ENCODE measurements at places on chromosomes 6 and 20.
A peak's percentile ranks its signal among the peaks of the same experiment; 100 is the strongest.

DNA sequence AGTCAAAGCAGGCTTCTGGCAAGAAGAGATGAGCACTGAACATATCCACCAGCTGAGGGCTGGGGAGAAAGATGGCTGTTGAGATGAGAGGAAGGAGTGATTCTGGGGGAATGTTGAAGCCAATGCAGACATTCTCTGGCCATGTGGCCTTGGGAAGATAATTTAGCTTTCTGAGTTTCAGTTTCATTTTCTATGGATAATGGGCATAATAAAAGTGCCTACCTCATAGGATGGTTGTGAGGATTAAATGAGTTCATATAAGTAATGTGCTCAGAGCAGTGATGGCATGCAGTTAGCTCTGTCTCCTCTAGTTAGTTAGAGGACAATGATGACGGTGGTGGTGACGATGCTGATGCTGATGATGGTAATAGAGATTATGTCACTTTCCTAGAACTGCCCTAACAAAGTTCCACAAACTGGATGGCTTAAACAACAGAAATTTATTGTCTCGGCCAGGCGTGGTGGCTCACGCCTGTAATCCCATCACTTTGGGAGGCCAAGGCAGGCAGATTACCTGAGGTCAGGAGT is 18.5 kb upstream of the KCNK5 start:
- no peak for DNase-seq

- no peak for DNase-seq
Measured at GRCh38 chr20:33532753-33533459, 43.0 kb downstream of the CBFA2T2 start.

- DNase-seq = no peak
Measured at GRCh38 chr6:105250533-105250932, 70.7 kb upstream of the POPDC3 start.

GRCh38 chr6:26306232-26306631 is 58.8 kb upstream of the BTN3A2 start:
- no peak for DNase-seq

DNA sequence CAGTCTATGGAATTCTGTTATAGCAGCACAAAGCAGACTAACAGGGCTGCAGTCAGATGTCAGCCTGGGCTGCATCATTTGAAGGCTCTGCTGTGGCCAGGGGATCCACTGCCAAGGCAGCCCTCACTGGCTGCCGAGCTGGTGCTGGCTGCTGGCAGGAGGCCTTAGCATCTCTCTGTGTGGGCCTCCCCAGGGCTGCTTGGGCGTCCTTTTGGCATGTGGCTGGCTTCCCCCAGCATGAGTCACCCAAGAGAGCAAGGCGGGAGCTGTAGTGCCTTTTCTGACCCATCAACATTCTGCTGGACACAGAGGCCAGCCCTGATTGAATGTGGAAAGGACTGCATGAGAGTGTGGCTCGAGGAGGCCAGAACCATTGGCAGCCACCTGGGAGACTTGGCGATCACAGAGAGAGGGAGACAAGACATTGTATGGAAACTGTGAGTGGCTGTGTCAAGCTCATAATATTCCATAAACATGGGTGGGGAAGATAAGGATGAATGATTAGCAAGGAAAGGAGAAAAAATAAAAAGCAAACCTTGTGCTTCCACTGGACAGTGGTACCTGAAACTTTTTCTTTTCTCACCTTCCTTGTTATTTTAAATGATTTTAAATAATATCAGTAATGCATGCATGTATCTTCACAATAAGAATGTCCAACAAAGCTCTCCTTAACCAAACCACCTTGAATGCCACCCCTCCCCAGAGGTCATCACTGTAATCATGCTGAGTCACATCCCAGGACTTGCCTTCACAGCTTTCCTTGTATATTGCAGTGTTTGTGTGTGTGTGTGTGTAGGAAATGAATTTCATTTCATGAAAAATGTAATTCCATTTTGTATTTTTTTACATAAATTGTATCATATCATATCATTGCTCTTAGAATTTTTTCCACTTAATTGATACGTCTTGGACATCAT is 55.0 kb upstream of the VSX1 start:
- DNase-seq = peak; percentile 37

DNA sequence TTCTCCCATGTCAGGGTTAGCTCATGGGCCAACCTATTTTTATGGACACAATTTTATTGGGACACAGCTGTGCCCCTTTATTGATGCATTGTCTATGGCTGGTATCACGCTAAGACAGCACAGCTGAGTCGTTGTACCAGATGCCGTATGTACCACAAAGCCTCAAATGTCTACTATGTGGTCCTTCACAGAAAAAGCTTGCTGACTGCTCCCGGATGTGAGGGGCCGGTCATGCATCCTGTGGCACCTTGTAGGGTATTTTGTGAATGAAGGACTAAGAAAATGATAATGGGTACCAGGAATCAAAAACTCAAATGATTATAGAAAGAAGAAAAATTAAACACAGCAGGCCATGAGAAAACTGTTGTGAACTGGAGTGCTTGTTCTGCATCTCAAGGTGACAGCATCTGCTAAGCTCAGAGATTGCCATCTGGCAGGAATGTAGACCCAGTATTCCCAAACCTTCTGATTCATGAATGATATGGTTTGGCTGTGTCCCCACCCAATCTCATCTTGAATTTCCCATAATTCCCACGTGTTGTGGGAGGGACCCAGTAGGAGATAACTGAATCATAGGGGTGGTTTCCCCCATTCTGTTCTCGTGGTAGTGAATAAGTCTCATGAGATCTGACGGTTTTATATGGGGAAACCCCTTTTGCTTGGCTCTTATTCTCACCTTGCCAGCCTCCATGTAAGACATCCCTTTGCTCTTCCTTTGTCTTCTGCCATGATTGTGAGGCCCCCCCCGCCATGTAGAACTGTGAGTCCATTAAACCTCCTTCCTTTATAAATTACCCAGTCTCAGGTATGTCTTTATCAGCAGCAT is 248.5 kb downstream of the TSHZ2 start:
- DNase-seq = no peak

DNA sequence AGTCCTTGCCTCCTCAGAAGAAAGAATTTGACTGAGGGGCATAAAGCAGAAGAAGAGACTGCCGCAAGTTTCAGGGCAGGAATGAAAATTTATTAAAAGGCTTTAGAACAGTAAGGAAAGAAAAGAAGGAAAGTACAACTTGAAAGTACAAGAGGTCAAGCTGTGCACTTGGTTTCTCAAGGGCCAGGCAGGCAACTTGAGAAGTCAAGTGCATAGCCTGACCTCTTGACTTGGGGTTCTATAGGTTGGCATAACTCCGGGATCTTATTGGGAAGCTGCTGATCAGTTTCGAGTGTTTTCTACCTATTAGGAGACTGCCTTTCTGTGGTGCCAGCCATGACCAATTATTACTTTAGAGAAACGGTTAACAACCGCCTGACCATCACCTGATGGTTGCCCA is 237.0 kb upstream of the RGS17 start:
- no peak for DNase-seq

- no peak for DNase-seq
Measured at GRCh38 chr6:2264932-2265331, 19.5 kb upstream of the GMDS start.

GRCh38 chr6:122381494-122382265 is 17.8 kb upstream of the HSF2 start:
- DNase-seq = peak; percentile 41

DNA sequence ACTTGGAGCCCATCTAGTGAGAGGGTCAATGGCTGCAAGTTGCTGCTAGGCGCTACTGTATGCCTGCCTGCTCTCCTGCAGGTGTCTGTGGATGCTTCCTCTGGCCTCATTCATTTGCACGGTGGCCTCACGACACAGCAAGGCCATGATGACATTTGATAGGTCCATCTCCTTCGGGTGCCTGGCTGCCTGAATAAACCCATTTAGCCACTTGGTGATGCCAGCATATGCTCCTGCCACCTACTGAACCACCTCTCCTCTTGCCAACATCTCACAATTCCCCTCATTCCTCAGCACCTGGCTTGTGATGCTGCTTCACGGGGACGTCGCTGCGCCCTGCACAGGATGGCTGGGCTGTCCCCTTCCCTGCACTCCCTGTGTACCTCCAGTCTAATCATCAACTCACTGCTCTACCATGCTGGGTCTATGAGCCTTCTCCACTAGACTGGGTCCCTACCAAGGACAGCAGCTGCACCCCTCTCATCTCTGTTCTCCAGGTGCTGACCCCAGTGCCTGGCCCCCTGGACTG is 51.1 kb downstream of the AGPAT4 start:
- DNase-seq = no peak

GRCh38 chr6:33631971-33632557 is 10.9 kb downstream of the ITPR3 start:
- no peak for DNase-seq

DNA sequence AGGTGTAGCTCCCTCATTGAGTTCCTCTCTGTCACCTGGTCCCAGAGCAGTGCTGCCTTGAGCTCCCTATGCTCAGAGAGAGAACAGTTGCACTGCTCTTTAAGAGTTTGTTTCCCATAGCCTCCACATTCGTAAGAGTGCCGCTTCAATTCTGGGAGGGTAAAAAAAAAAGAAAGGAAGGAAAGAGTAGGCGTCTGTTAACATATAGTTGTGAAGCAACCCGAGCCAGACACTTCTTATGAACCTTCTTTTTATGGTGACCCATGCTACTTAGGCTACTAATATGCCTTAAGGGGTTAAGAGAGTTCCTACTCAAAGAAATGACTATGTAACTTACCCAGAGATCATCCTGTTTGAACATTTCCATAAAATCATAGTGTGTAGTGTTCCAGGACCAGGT is 4.3 kb upstream of the ARG1 start:
- no peak for DNase-seq

- no peak for DNase-seq
Measured at GRCh38 chr20:17835240-17835933, 133.2 kb downstream of the SNX5 start.

GRCh38 chr20:47370214-47370613 is 13.7 kb upstream of the ZMYND8 start:
- DNase-seq = no peak

- DNase-seq = no peak
Measured at GRCh38 chr20:47411161-47411560, 54.7 kb upstream of the ZMYND8 start.

GRCh38 chr6:160882791-160883279 is 108.7 kb upstream of the MAP3K4 start:
- DNase-seq = no peak

- no peak for DNase-seq
Measured at GRCh38 chr6:74610352-74610751, 595.5 kb downstream of the COL12A1 start.

- DNase-seq = no peak
Measured at GRCh38 chr6:75158176-75158575, 47.7 kb downstream of the COL12A1 start.

DNA sequence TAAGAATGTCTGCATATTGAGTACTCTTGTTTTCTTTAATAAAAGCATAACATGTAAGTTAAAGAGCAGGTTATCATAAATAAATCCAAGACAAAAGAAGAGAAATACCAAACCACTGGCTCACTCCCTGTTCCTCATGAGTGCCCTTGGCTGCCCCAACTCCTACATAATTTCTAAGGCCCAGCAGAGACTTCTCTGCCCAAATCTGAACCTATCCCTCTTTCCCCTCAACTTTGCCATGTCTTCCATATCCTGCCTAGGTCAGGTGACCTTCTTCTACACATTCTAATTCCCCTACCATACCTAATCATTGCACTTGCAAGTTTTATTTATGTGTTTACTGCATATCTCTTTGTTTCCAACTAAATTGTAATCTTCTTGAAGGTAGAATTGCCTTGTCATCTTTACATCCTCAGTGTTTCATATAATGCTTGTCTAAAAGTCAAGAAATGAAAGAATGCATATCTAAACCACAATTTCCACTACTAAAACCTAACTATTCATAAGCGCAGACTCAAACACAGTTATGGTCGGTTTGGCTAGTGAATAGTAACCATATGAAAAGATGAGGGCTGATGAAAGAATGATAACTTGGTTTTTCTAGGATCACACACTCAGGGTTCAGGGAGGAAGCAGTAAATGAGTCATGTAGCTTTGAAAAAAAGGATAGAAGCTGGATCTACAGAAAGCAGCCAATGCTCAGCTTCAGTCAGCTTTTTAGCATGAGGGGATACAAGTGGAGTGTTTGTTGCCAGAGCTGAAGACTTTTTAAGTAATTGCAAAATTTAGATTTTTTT is 53.3 kb upstream of the EYA4 start:
- no peak for DNase-seq

DNA sequence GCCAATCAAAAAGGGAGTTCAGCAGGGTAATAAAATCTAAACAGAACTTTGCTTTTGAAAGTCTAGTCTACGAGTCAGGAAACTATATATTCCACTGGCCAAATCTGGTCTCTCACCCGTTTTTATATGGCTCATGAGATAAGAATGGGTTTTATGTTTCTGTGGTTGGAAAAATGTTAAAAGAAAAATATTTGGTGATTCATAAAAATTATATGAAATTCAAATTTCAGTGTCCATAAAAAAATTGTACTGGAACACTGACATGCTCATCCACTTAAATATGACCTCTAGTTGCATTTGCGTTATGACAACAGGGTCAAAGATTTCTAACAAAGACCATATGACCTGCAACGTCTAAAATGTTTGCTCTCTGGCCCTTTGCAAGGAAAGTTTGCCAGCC is 22.3 kb upstream of the LAMP5 start:
- no peak for DNase-seq

DNA sequence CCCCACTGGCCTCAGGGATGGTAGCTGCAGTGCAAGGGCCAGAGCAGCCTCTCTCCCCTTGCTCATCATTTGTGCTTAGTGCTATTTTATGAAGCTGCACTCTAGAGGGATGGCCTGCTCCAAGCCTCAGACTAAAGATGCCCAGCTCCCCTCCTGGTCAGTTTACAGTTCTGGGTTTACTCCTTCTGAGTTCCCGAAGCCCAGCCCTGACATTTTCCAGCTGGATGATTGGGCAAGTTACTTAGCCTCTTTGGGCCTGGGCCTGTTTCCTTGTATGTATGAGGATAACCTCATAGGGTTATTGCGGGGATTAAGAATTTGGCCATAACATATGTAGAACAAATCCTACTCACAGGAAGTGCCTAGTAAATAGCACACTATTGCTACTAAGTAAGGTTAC is 31.8 kb upstream of the EMILIN3 start:
- no peak for DNase-seq

DNA sequence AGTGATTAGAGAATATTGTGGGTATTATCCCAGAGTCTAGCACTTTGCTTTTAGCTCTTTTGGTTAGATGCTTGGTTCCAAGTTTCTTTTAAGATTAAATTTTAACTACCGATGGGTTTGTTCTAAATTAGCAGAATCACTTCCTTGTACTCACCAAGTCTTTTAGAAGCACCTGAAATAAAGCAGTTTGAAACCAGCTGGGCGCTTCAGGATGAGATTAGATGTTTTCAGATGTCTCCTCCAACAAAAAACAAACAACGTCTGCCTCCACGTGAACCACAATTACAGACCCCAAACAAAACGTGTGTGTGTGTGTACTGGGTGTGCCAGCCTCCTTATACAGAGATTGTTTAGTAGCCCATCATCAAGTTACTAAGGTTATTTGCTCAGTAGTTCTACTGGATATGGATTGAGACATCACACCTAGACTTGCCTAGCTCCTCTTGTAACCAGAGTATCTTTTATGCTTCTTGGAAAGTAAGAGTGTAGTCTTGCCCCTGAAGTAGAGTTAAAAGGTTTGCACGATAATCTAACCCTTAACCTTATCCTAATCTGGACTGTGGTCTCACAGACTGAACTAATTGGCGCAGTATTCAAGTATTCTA is 2.3 kb downstream of the DSTN start:
- DNase-seq = no peak

Measured in SK-N-SH (cell line).